ENCODE measurements at places on chromosomes 4 and X.

- DNase-seq = no peak
Measured at GRCh38 chrX:24235084-24235710, 78.7 kb downstream of the SUPT20HL2 start.

DNA sequence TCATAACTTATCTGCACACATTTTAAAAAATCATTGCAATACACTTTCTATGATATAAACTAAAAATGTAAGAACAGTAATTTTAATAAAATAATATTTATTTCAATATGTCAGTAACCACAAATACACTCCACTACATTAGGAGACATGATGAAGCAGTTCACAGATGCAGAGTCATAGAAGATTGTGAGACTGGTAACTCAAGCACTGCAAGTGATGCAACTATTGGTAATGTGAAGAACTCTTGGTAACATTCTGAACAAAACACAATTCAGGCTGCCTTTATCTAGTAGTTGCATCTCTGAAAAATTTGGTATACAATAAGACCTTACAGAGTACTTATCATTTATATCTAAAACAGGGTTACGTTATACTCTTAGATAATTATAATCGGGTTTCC, 52.6 kb upstream of the LRAT start:
- DNase-seq = no peak

GRCh38 chr4:143359644-143360193, 23.0 kb downstream of the GAB1 start:
- DNase-seq = no peak

DNA sequence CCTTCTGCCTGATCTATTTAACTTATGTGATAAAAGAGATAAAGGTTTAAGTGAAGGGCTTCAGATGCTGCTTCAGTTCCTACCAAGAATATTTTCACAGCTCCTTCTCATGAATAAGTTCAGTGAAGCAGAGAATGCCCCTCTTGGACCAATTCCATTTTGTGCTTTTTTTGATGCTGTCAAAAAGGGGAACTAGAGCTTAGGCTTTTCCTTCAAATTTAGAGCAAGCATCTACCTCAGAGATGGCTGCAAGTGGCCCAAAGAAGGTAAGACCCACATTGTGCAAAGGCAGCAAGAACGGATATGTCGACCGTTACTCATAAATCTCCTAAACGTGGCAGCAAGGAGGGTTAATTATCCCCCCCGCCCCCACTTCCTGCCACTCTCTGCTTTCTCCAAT, 4.5 kb downstream of the CHRDL1 start:
- DNase-seq = no peak

GRCh38 chr4:1979477-1980196, 29.1 kb downstream of the NELFA start:
- no peak for DNase-seq

DNA sequence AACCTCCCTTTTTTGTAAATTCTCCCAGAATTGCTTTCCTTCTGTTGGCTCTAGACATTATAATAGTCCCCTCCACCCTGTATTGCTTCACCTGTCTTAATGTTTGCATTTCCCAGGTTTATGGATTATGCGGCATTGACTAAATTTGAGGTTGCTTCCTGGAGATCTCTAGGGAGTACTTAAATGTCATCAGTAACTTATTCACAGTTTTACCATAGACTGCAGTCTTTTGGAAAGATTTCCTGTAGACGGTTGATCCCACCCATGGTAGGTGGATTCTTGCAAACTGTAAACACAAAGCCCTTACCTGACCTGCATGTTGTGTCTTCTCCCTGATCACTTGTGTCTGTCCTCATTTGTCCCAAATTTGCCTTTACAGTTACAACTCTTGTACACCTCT, 6.2 kb upstream of the NOX1 start:
- no peak for DNase-seq

DNA sequence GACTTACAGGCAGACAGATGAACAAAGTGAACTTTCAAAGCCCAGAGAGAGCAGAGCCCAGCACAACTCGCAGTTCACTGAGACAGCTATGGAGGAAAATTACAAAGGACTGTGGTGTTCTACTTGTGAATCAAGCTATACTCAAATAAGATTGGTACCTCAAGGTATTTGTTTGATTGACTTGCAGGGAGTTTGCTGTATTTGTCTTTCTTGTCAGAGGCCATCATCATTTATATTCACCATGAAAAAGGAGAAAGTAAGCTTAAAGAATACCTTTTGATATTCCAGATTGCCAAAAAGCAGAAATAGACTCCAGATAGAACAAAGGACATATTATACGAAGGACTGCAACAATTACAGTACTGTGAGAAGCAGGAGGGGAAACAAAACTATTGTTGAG, 1047.9 kb downstream of the RPA4 start:
- DNase-seq = no peak

- no peak for DNase-seq
Measured at GRCh38 chr4:2662598-2662997, 93.5 kb downstream of the TNIP2 start.

DNA sequence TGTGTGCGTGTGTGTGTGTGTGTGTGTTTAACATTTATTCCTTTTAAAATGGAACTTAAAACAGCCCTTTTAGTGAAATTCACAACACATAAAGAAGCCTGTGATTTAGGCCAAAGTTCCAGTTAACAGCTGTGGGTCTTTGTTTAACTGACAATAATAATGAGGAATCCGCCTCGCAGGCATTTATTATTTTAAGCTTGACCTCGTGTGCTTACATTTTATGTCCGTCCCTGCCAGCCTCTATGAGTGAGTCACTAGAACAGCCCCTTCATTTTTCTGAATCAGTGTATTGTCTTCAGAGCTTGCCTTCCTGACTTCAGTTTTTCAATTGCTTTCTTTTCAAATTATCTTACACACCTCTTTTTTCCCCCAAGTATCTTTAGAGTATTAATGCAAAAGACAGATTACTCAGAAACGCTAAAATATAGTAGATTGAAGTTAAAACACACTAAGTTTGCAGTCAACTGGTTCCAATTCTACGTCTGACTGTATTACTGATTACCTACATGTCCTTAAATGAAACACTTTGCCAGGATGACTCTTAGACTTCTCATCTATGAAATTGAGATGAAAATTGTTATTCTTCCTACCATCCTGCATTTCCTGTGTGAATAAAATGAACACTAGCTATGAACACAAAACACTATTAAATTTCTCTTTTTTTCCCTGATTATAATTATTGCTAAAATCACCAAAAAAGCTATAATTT, 319.6 kb upstream of the HS3ST1 start:
- no peak for DNase-seq

DNA sequence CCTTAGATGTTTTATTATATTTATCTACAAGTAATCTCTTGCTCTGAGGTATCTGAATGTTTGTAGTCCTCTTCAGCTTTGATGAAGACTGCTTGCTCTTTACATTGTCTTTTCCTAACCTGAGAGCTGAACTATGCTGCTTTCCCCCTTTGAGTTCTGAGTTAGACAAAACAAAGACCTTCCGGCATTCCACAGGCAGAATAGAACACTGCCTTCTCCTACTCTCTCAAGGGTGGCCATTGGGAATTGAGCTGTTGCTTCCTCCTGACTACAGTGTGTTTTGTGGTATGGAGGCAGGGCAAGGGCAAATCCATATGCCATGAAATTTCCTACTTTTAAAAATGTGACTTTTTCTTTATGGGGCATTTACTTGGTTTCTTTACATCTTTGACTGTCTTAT, 841.0 kb downstream of the FAM133A start:
- DNase-seq = no peak

DNA sequence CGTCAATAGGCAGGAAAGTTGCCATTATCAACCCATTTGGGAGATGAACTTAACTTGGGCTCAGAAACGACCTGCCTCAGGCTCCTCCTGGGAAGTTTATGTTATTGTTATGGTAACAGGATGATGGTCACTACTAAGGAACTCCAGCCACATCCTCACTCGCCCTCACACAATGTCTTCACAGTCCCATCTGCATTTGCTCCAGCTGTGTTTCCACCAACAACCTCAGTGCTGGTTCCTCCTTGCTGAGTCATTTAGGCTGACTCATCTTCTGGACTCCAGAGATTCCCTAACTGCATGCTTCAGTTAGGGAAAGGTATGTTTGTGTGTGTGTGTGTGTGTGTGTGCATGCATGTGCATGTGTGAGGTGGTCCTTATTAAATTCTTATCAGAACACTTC, 293.4 kb upstream of the BOD1L1 start:
- no peak for DNase-seq

- DNase-seq = no peak
Measured at GRCh38 chr4:61604054-61604453, 403.9 kb downstream of the ADGRL3 start.

GRCh38 chrX:47189906-47190305, 3.7 kb upstream of the UBA1 start:
- DNase-seq = no peak

GRCh38 chrX:104270916-104271512, 16.3 kb upstream of the ESX1 start:
- DNase-seq = peak; percentile 75

Data from HEK293T (cell line).